ENCODE measurements at places on chromosomes 13 and 19.

- no peak for DNase-seq
Observed at GRCh38 chr13:37868691-37869505, 674 bp downstream of the TRPC4 start.

GRCh38 chr13:72692884-72693514 is 34.4 kb downstream of the MZT1 start:
- DNase-seq, result no peak

DNA sequence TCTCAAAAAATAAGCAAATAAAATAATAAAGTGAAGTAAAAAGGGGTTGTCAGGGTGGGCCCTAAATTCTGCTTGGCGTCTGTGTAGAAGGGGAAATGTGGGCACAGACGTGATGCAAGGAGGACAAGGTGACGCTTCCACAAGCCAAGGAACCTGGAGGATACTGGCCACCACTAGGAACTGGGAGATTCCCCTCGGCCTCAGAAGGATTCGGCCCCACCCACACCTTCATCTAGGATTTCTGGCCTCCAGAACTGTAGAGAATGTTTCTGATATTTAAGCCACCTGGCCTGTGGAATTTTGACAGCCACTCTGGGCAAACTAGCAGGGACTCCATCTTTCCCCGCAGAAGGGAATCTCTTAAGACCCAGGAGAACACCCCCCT is 1.1 kb downstream of the PLEKHJ1 start:
- DNase-seq, result no peak

GRCh38 chr13:29487466-29488454 is 107.7 kb downstream of the SLC7A1 start:
- DNase-seq, result no peak

- peak; percentile 90 for DNase-seq
Observed at GRCh38 chr13:42048342-42048683, at the start of gene DGKH. Gene DGKH, plus strand, starts transcription at chr13:42048648. Its CDS starts 126 bp downstream, at chr13:42048774.

DNA sequence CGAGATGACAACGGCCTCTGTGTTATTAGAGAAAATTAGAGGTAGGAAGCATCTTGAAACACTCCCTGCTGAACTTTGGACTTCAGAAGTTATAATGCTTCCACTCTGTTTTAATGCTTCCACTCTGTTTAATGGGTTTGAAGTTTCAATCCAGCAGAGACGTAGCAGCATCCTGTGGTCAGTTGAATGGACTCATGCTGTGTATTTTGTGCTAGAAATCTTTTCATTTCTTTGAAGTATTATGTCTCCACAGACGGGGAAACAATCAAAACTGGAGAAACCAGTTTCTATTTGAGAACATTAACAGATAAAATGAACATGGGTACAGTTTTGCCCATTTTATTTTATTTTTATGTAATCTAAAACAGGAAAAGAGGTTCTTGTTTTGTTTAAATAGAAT is 1736.2 kb downstream of the SLITRK5 start:
- no peak for DNase-seq

DNA sequence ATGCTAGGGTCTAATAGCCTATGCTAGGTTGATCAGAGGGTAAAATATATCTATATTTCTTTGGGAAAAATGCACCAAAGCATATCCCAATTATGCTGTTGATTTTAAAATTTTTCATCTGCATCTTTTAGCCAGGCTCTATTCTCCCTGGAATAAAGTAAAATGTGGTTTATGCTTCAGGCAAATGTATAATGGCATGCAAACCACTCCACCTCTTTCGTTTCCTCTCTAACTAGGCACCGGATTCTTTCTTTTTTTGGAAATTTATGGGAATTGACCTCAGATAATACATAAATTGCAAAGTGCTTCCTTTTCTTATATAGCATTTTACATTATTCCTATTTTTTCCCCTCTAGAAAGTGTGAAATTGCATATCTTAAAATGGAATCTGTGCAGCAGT is 386.5 kb downstream of the OLFM4 start:
- DNase-seq, result no peak

GRCh38 chr13:108915634-108916512 is 286.5 kb downstream of the MYO16 start:
- DNase-seq, result peak; percentile 95

GRCh38 chr13:50378509-50379044 is 363.3 kb downstream of the KCNRG start:
- DNase-seq, result no peak

GRCh38 chr13:19984430-19985218 is 26.1 kb downstream of the ZMYM2 start:
- no peak for DNase-seq

DNA sequence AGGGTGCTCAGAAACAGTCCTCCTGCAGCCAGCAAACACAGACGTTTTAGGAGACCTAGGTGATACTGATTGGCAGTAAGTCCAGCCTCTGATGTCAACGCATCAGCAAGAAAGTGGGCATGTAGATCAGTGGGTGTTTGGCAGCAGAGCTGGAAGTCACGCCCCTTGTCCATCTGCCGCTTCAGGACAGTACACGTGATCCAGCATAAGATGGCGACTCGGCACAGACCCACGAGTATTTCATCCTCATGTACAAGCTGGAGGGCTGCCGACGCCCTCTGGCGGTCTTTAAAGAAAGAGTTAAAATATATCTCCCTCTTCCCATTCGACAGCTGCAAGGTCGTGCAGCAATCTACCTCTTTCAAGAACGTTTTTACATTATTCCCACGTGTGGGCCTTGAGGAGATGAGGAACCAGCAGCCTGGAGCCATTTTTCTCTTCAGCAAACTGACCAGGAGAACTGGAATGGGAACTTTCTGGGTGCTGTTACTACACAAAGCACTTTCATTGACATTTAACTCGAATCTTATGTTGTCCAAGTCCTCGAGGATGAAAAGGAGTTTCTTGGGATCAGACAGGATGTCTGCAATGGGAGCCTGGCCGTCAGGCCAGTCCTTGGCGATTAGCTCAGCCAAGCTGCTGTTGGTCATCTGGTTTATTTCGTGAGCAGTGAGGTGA is 22.3 kb downstream of the NLRP11 start:
- no peak for DNase-seq

- DNase-seq, result no peak
Observed at GRCh38 chr19:42366673-42367072, 23.4 kb downstream of the CNFN start.

GRCh38 chr13:45915686-45916439 is 64.3 kb upstream of the SIAH3 start:
- DNase-seq, result no peak

DNA sequence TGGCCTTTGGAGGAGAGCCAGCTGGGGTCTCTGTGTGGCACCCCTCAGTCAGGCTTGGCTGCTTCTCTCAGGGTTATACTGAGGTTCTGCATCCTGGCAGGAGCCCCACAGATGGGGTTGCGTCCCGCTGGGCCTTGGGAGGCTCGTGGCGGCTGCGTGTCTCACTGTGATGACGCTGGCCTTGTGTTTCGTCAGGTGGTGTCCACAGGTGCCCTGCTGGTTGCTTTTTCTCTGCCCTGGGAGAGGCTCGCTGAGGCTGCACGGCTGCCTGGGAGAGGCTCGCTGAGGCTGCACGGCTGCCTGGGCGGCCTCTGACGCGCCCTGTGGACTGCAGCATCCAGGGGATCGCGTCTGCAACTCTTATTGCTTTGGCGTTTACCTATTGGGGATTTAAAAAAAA is 15.4 kb downstream of the DOT1L start:
- DNase-seq, result no peak

DNA sequence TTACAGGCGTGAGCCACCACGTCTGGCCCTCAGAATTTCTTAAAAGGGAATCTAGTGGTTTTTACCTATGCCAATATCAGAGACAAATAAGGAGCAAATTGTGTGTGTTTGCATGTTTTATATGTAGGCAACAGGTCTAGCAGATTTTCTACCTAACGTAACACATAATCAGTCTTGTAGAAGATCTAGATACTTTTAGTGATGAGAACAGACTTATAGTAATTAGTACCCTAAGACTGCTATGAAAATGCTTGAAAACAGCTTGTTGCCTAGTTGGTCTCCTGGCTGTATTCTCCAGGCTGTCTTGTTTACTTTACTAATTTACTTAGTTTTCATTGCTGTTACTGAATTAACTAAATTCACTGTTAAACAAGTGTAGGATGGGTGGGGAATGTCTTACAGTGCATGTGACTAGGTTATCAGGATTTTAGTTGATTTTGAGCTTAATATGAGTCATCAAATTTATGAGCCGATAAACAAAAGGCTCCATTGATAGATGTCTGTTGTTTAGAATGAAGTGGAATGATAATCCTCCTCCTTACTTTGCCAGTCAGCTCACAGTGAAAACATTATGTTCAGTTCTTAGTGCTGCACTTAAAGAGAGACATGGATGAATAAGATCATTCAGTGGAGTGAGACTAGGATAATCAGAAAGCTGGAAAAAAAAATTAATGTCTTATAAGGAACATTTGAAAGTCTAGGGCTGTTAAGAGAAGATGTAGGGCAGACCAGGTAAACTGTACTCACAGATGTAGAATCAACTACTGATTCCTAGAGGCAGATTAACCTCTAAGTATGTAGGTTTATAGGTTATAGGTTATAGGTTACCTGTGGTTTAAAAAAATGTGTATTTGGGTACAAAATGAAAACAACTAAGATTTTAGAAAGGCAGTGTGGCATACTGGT is 22.4 kb downstream of the GTF2F2 start:
- no peak for DNase-seq

GRCh38 chr19:858868-859843 is at the start of gene CFD:
Gene CFD, plus strand, starts transcription at chr19:859664. Its CDS starts 26 bp downstream, at chr19:859690.
- peak; percentile 96 for DNase-seq

DNA sequence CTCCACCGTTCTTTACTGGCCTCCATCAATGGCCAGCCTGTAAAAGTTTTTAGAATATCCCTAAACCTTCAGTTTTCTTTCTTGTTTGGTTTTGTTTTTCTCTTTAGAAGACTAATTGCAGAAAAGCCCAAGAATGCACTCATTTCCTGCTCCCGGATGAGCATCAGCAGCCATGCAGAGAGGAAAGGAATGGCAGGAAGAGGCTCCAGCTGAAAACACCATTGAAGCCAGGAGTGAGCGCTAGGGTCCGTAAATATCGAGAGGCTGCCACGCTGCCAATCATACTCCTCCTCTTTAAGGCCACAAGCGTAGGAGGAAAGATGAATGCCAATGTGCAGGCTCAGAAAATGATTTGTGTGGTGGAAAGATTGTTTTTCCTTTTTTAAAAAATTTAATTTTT is 57.4 kb upstream of the UBE2L5 start:
- peak; percentile 63 for DNase-seq

Measured in lower leg skin (tissue), 4 donors.